Breast epithelium (tissue), 4 donors: ENCODE measurements at places on chromosomes 16 and 17. TPM values are rescaled to one million over a fixed set of nuclear protein-coding genes. Genes with fewer than 3 reads are reported as not detected.

Gene MT1H
- not detected for total RNA-seq

Gene LMF1
- 14.1 TPM for total RNA-seq

- DNase-seq, result no peak
- H3K4me1 ChIP-seq, result no peaks in the 10 kb centered on the region
Measured at GRCh38 chr17:74523308-74523707, 8.0 kb downstream of the CD300LB start.

Gene KRT39
- not detected for total RNA-seq

DNA sequence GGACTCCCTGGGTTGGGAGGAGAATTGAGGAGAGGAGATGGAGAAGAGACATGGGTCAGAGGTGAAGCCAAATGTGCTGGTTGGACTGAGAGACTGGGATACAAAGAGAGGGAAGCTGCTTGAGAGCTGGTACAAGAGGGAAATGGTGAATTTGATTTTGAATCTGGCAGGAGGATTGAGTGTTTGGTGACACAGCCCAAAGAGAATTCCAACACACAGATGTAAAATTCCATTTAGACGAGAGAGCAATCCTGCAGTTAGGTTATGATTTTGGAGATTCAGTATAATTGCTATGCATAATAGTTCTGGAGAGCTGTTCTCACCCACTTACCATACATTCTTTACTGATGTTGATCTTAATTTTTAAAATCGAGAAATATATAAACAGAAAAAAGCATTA lies 57.7 kb downstream of the HSD17B2 start:
- no peaks in the 10 kb centered on the region for H3K27me3 ChIP-seq
- H3K27ac ChIP-seq, result no peak overlapping the region

GRCh38 chr17:17343896-17344506 lies 40.8 kb downstream of the NT5M start:
- DNase-seq, result peak; percentile 38
- H3K36me3 ChIP-seq, result no peaks in the 10 kb centered on the region
- H3K27ac ChIP-seq, result no peak overlapping the region
- no peaks in the 10 kb centered on the region for H3K4me1 ChIP-seq

- no peaks in the 10 kb centered on the region for H3K27me3 ChIP-seq
- H3K27ac ChIP-seq, result no peak overlapping the region
- DNase-seq, result no peak
- peaks cover 5% of the 10 kb centered on the region for H3K4me1 ChIP-seq
- H3K36me3 ChIP-seq, result no peaks in the 10 kb centered on the region
Measured at GRCh38 chr17:82329683-82330321, 3.8 kb downstream of the SECTM1 start.

DNA sequence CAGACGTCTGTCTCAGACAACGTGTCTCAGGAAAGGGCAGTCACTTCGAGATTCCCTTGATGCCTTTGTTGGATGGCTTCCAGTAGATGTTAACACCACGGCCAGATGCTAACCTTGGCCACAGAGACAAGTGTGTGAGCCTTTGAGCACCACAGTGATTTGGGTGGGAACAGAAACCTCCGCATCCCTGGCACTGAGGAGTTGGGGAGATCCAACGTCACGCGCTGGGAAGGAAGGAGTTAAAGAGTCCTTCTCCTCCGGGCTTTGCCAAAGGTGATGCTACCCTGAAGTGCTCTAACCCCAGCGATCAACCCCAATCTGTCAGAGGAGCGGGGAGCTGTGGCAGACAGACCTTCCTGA lies 3.0 kb upstream of the ABR start:
- peak overlapping the region; percentile 25 for H3K27ac ChIP-seq
- H3K4me3 ChIP-seq, result no peak overlapping the region
- H3K4me1 ChIP-seq, result peaks cover 7% of the 10 kb centered on the region

DNA sequence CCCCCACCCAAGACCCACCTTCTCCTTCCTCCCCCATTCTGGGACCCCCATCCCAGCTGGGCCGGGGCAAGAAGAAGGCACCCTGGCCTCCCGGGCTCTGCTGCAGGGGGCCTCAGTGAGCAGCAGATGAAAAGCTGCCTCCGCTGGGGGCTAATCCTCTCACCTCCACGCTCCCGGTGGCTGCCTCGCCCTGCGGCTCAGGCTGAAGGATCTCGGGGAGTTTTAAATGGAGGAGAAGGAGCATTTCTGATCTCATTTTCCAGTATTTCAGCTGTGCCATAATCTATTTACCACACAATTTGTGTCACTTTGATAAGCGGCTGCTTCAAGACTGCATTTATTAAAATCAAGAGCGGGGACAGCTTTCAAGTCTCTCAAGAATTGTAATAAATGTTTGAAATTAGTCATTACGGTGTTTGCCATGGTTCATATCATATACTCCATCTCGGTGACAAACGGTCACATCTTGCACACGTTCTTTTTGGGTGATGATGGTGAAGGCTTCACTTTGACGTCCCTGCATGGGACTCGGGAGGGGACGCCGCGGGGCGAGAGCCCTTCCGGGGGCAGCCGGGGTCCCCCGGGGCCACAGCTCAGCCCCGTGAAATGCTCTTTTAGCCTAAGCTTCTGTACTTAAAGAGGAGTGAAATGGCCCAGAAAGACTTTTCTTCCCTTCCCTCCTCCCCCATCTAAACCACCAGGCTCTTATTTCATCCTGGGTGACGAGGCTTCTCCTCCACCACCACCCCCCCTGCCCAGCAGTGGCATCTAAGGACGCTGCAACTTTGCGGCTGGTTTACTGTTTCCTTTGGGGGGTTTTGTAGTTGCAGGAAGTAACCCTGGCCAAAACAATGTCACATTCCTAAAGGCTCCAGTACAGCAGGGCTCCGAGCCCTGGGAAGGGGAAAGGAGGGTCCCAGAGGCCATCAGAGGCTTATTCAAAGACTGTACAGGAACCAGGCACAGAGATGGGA lies 313.1 kb upstream of the TNRC6C start:
- no peak overlapping the region for H3K27ac ChIP-seq
- H3K4me3 ChIP-seq, result peak overlapping the region; percentile 0
- no peaks in the 10 kb centered on the region for H3K36me3 ChIP-seq

Gene FUS
- 59.0 TPM for total RNA-seq

Gene ASGR1
- 1.4 TPM for total RNA-seq

GRCh38 chr16:28210979-28211588 lies 681 bp downstream of the XPO6 start:
- H3K27ac ChIP-seq, result peak overlapping the region; percentile 91
- no peaks in the 10 kb centered on the region for H3K36me3 ChIP-seq
- peaks cover 6% of the 10 kb centered on the region for H3K4me1 ChIP-seq
- H3K27me3 ChIP-seq, result no peaks in the 10 kb centered on the region
- DNase-seq, result peak; percentile 59

- no peaks in the 10 kb centered on the region for H3K27me3 ChIP-seq
- no peak overlapping the region for H3K4me3 ChIP-seq
- H3K36me3 ChIP-seq, result no peaks in the 10 kb centered on the region
Measured at GRCh38 chr16:81615833-81616232, 163.3 kb upstream of the PLCG2 start.

GRCh38 chr17:40362696-40363110 lies 1.8 kb downstream of the GJD3 start:
- H3K4me1 ChIP-seq, result peaks cover 7% of the 10 kb centered on the region
- H3K36me3 ChIP-seq, result no peaks in the 10 kb centered on the region
- DNase-seq, result no peak

GRCh38 chr16:88437367-88437964 lies 15.6 kb upstream of the ZFPM1 start:
- DNase-seq, result no peak
- no peak overlapping the region for H3K27ac ChIP-seq
- H3K4me1 ChIP-seq, result no peaks in the 10 kb centered on the region
- no peaks in the 10 kb centered on the region for H3K27me3 ChIP-seq
- H3K4me3 ChIP-seq, result peak overlapping the region; percentile 29

- no peaks in the 10 kb centered on the region for H3K36me3 ChIP-seq
- H3K27me3 ChIP-seq, result no peaks in the 10 kb centered on the region
- peak overlapping the region; percentile 82 for H3K27ac ChIP-seq
- no peak overlapping the region for H3K4me3 ChIP-seq
- H3K4me1 ChIP-seq, result peaks cover 5% of the 10 kb centered on the region
Measured at GRCh38 chr17:57068222-57068658, 16.8 kb upstream of the AKAP1 start.

Gene B4GALNT2
- total RNA-seq, result 0.66 TPM

GRCh38 chr16:57640185-57640584 lies 11.8 kb downstream of the ADGRG1 start:
- H3K27ac ChIP-seq, result peak overlapping the region; percentile 80
- no peaks in the 10 kb centered on the region for H3K36me3 ChIP-seq
- no peak overlapping the region for H3K4me3 ChIP-seq
- H3K27me3 ChIP-seq, result no peaks in the 10 kb centered on the region

- no peak overlapping the region for H3K27ac ChIP-seq
- H3K27me3 ChIP-seq, result no peaks in the 10 kb centered on the region
- no peak for DNase-seq
- H3K4me3 ChIP-seq, result no peak overlapping the region
- no peaks in the 10 kb centered on the region for H3K4me1 ChIP-seq
Measured at GRCh38 chr16:17970816-17971331, 365.7 kb downstream of the NPIPA8 start.

Gene TPPP3
- total RNA-seq, result 6.9 TPM

Gene ODAD4
- 0.48 TPM for total RNA-seq

Gene KPNB1
- total RNA-seq, result 148 TPM

- peaks cover 40% of the 10 kb centered on the region for H3K27me3 ChIP-seq
- H3K4me1 ChIP-seq, result no peaks in the 10 kb centered on the region
- H3K36me3 ChIP-seq, result no peaks in the 10 kb centered on the region
- H3K27ac ChIP-seq, result no peak overlapping the region
- H3K4me3 ChIP-seq, result no peak overlapping the region
Measured at GRCh38 chr16:24253192-24253591, 2.9 kb upstream of the CACNG3 start.

GRCh38 chr16:13307851-13308250 lies 406.5 kb downstream of the SHISA9 start:
- no peaks in the 10 kb centered on the region for H3K4me1 ChIP-seq
- no peaks in the 10 kb centered on the region for H3K27me3 ChIP-seq
- no peak for DNase-seq
- no peak overlapping the region for H3K4me3 ChIP-seq
- no peak overlapping the region for H3K27ac ChIP-seq

Gene RASD1
- total RNA-seq, result 140 TPM

- H3K4me3 ChIP-seq, result no peak overlapping the region
- no peak overlapping the region for H3K27ac ChIP-seq
- no peaks in the 10 kb centered on the region for H3K36me3 ChIP-seq
- no peaks in the 10 kb centered on the region for H3K4me1 ChIP-seq
- no peak for DNase-seq
- H3K27me3 ChIP-seq, result peaks cover 12% of the 10 kb centered on the region
Measured at GRCh38 chr17:58244963-58245362, 6.6 kb downstream of the LPO start.

DNA sequence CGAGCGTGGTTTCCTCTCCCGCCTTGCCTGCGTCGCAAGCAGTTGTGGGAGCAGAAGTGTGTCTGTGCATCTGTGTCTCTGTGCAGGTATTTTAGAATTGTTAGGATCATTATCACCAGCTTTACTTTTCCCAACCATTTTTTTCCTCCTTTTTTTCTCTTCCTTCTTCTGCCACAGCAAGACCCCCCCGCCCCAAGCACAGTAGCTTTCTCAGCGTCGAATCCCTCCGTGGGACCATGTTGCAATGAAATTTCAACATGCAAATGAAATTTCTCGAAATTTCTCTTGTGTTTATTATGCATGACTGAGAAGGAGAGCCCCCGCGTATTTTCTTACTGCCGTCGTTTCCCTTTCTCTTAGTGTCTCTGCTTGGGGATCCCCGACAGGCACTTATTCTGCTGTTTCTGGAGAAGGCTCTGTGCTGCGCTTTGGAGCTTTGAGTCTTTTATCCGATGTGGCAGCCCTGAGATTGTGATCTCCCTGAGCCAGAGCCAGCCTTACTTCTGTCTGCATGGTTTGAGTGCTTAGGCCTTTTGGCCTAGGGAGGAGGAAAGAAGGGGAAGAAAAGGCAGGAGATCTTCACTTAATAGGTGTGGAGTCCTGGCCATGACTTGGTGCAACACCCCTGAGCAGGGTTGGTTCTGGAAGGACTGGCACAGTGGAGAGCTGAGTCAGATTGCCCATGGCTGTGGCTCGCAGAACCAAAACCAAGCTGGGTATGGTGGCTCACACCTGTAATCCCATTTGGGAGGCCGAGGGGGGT lies 5.0 kb downstream of the ARMC7 start:
- peak overlapping the region; percentile 87 for H3K27ac ChIP-seq
- no peaks in the 10 kb centered on the region for H3K36me3 ChIP-seq
- H3K27me3 ChIP-seq, result no peaks in the 10 kb centered on the region
- peak overlapping the region; percentile 55 for H3K4me3 ChIP-seq
- H3K4me1 ChIP-seq, result no peaks in the 10 kb centered on the region
- DNase-seq, result no peak
